T-helper 22 cell (primary cell): ENCODE measurements at places on chromosomes 5 and 9.

GRCh38 chr5:36373527-36374086, 71.9 kb upstream of the RANBP3L start:
- no peak for DNase-seq

DNA sequence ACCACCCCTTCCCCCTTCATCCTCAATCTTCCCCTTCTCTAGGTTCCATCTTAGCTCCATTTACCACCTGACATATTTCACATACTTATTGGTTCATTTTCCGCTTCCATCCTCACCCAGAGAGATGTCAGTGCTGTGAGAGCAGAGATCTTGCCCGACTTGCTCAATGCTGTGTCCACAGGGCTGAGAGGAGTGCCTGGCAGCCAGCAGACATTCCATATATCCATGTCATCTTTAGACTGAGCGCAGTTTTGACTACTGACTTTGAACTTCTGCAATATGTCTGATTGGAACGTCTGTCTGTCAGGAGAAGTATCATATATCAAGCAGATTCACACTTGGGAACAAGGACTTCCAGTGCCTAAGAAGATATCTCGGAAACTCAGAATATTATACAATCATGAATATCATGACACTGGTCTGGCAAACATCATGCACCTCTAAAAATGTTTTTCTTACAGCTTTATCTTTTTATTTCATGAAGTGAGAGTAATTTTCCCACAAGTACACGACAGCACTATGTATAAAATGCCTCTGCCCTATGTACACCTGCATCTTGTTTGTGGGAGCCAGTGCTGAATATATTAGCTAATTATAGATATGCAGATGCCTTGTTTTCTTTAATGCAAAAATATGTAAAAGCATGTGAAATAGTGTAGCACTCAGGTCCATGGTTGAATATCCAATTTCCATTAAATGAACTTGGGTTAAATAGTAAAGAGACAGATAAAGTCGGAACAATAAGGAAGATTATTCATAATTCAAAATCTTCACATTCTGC, 454.0 kb upstream of the DAP start:
- DNase-seq, result no peak

DNA sequence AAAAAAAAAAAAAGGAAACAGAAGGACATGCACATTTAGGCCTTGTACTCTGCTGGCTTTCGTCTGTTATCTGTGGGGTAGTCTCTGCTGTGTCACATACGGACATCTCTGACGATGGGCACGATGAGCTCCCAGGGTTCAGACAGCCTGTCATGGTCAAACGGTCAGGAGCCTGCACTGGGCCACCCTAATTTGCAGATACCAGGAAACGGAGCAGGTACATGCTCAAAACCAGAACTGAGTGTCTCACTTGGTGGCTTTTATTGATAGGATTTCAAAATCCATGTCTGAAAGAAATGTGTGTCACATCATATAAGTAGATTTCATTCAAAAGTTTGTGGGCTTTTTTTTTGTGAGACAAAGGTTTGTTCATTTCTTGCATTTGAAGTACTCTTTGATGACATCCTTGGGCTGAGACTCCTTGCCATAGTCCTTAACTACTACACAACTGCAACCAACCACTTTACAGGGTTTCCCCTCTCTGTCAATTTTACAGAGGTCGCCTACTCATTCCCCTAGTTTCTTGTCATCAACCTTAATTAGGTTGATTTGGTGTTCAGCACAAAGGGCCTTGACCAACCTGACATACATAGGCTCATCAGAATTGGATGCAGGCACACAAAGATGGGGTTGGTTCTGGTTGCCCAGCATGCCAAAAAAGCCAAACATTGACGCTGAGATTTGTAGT, 9.0 kb downstream of the CKMT2 start:
- DNase-seq, result no peak

DNA sequence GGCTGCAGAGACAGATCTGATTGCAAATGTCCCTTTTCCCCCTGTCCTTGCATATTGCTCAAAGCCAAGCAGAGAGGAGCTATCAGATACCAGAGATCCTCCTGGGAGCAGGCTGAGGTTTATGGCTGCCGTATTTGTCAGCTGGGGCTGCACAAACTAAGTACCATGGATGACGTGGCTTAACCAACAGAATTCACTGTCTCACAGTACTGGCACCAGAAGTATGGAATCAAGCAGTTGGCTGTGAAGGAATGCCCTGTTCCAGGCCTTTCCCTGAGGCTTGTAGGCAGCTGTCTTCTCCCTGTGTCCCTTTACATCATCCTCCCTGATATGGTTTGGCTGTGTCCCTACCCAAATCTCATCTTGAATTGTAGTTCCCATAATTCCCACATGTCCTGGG, 2.6 kb downstream of the CFAP90 start:
- DNase-seq, result no peak

DNA sequence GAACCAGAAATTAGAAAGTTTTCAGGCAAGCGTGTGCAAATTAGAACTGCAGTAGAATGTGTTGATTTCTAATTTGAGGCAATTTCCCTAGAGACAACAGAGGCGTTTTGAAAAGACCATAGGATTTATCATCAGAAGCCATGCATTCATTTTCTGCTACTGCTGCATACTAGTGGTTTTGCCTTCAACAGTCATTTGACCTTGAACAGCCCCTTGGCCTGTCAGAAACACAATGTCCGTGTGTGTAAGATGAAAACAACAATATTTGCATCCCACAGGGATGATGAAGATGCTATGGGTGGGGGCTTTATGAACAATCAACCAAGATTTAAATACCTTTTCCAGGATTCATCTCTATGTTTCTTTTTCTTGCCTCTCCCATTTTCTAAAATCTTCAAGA, 73.7 kb downstream of the PDE4D start:
- DNase-seq, result no peak

- DNase-seq, result no peak
Measured at GRCh38 chr5:176447591-176447977, 601 bp upstream of the FAF2 start.

- DNase-seq, result no peak
Measured at GRCh38 chr5:68306361-68307014, 90.9 kb downstream of the PIK3R1 start.
